ENCODE measurements at places on chromosomes 12 and 14.

DNA sequence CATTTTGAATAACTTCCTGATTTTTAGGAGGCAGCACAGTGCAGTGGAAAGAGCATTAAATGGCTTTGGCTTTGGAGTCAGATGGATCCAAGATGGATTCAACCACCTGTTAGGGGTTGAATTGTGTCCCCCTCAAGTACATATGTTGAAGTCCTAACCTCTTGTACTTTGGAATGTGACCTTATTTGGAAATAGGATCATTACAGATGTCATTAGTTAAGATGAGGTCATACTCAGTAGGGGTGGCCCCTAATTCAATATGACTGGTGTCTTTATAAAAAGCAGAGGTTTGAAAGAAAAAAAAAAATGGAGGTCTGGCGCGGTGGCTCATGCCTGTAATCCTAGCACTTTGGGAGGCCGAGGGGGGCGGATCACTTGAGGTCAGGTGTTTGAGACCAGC lies 18.8 kb downstream of the ATP5MC2 start:
- H3K27ac ChIP-seq = no peak overlapping the region
- no peaks in the 10 kb centered on the region for H3K27me3 ChIP-seq
- H3K4me3 ChIP-seq = no peak overlapping the region
- peaks cover 10% of the 10 kb centered on the region for H3K4me1 ChIP-seq

DNA sequence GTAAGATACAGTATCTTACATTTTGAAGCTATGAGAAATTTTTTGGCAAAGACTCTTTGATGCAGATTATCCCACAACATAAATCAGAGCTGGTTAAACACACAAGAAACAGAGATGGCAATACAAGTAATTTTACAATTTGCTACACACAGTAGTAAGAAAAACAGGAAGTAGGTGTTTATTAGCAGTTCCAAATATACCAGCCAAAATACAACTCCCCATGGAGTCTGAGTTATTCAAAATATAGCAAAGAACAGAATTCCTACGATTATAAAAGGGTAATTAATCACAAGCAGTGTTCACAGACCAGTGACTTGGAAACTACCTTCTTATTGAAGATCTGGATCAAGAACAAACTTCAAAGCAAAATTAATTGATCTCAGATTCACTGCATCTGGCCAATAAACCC lies 83.9 kb downstream of the BMP4 start:
- H3K4me3 ChIP-seq = no peak overlapping the region
- no peaks in the 10 kb centered on the region for H3K36me3 ChIP-seq
- no peaks in the 10 kb centered on the region for H3K4me1 ChIP-seq
- no peak for DNase-seq

DNA sequence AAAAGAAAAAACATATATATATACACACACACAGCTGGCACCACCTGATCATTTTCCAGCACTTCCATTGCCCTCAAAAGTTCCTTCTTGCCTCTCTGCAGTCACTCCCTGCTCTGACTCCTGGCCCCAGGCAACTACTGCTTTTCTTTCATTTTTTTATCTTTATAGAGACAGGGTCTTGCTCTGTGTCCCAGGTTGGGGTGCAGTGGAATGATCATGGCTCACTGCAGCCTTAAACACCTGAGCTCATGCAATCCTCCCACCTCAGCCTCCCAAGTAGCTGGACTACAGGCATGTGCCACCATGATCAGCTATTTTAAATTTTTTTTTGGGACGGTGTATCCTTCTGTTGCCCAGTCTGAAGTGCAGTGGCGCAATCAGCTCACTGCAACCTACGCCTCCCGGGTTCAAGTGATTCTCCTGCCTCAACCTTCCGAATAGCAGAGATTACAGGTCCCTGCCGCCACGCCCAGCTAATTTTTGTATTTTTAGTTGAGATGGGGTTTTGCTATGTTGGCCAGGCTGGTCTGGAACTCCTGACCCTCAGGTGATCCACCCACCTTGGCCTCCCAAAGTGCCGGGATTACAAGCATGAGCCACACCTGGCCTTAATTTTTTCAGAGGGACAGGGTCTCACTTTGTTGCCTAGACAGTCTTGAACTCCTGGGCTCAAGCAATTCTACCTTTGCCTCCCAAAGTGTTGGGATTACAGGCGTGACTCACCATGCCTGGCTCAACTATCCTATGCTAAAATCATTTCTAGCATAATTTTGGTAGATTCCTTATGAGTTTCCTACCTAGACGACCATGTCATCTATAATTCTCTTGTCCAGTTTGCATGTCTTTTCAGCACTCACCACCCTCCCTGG lies 7.8 kb downstream of the HSP90AA1 start:
- H3K4me3 ChIP-seq = no peak overlapping the region
- H3K27me3 ChIP-seq = no peaks in the 10 kb centered on the region
- H3K36me3 ChIP-seq = peaks cover 61% of the 10 kb centered on the region
- no peak overlapping the region for H3K27ac ChIP-seq
- no peak for DNase-seq

- no peaks in the 10 kb centered on the region for H3K4me1 ChIP-seq
- no peak overlapping the region for H3K27ac ChIP-seq
- no peaks in the 10 kb centered on the region for H3K27me3 ChIP-seq
- no peak for DNase-seq
Observed at GRCh38 chr12:130127532-130127911, 34.7 kb upstream of the FZD10 start.

GRCh38 chr14:51276605-51277004 lies 36.6 kb downstream of the TMX1 start:
- no peaks in the 10 kb centered on the region for H3K27me3 ChIP-seq
- no peak for DNase-seq
- H3K27ac ChIP-seq = no peak overlapping the region

DNA sequence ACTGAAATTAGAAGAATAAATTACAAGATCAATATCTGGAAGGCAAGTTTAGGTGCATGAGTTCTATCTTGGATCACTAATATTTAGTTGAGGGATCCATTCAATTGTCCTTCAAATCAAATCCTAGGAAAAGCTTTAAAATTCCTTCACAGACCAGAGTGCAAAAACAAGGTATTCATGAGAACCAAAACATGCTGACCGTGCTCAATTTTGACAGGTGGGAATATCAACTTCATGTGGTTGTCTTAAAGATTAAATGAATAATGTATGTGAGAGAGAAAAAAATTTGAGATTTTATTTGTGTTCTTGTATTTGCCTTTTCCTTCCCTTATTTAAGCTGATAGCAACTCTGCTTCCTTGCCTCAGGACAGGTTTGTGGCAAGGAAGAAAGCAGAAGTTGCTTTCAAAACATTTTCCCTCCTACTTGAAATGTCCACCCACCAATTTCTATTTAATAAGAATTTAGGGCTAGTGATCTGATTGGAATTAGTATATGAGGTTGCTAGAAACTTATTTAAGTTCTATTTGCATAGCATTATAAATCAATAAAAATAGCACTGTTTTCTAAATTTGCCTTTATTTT lies 4.9 kb upstream of the PPP1R12A start:
- DNase-seq = no peak
- no peak overlapping the region for H3K4me3 ChIP-seq
- no peak overlapping the region for H3K27ac ChIP-seq
- no peaks in the 10 kb centered on the region for H3K36me3 ChIP-seq
- H3K4me1 ChIP-seq = no peaks in the 10 kb centered on the region
- H3K27me3 ChIP-seq = no peaks in the 10 kb centered on the region

DNA sequence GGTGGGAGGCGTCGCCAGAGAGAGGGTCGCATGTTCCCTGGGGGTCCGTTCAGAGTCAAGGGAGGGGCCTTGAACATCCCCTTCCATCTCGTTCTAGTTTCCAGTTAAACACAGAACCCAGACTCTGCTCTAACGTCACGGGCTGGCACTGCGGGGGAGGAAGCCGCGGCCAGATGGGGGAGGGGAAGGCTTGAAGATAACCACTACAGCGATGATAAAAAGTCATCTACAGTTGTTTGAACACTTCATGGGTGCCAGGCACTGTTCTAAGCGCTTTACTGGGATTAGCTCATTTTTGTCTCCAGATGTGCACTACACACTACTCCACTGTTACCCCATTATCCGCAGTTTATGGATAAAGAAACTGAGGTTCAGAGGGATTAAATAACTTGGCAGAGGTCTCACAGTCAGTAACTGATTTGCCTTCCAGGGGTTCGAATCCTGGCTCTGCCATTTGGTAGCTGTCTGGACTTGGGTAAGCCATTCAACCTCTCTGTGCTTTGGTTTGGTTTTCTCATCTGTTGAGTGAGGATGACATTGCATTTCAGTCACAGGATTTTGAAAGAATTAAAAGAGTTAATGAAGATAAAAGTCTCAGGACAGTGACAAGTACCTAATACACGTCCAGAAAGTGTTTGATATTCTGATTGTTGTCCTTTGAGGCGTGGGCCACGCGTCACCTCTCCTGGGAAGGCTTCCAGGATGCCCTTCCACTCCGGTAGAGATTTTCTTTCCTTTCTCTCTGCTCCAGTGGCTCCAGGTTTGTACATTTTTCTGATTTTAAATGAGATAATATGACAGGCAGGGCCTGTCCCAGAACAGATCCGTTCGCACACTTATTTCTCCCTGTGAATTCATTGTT lies 798 bp upstream of the RASAL1 start:
- no peaks in the 10 kb centered on the region for H3K27me3 ChIP-seq
- DNase-seq = no peak
- H3K4me3 ChIP-seq = no peak overlapping the region
- no peaks in the 10 kb centered on the region for H3K36me3 ChIP-seq
- H3K4me1 ChIP-seq = peaks cover 14% of the 10 kb centered on the region
- no peak overlapping the region for H3K27ac ChIP-seq

- no peak for DNase-seq
- H3K4me3 ChIP-seq = no peak overlapping the region
- H3K36me3 ChIP-seq = no peaks in the 10 kb centered on the region
- H3K4me1 ChIP-seq = no peaks in the 10 kb centered on the region
- H3K27ac ChIP-seq = no peak overlapping the region
Observed at GRCh38 chr12:107929436-107929835, 154.9 kb downstream of the ASCL4 start.

- DNase-seq = peak; percentile 96
- no peak overlapping the region for H3K27ac ChIP-seq
- no peaks in the 10 kb centered on the region for H3K36me3 ChIP-seq
- H3K27me3 ChIP-seq = peaks cover 3% of the 10 kb centered on the region
- peak overlapping the region; percentile 33 for H3K4me3 ChIP-seq
Observed at GRCh38 chr12:107903341-107904061, 129.0 kb downstream of the ASCL4 start.

- H3K27me3 ChIP-seq = no peaks in the 10 kb centered on the region
- H3K27ac ChIP-seq = no peak overlapping the region
- no peak for DNase-seq
Observed at GRCh38 chr14:58697930-58698642, 60.3 kb downstream of the DACT1 start.

DNA sequence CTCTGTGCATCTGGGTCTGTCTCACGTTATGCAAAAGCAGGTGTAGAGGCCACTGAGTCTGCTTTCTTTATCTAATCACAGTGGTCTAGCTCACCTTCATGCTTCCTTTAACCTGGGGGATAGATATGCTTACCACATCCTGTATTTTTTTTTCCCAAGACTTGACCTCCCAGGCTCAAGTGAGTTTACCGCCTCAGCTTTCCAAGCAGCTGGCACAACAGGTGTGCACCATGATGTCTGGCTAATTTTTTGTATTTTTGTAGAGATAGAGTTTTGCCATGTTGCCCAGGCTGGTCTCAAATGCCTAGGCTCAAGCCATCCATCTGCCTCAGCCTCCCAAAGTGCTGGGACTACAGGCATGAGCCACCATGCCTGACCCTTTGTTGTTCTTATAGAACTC lies 236.0 kb downstream of the ATP23 start:
- no peak overlapping the region for H3K27ac ChIP-seq
- no peak for DNase-seq
- H3K27me3 ChIP-seq = no peaks in the 10 kb centered on the region
- no peak overlapping the region for H3K4me3 ChIP-seq

DNA sequence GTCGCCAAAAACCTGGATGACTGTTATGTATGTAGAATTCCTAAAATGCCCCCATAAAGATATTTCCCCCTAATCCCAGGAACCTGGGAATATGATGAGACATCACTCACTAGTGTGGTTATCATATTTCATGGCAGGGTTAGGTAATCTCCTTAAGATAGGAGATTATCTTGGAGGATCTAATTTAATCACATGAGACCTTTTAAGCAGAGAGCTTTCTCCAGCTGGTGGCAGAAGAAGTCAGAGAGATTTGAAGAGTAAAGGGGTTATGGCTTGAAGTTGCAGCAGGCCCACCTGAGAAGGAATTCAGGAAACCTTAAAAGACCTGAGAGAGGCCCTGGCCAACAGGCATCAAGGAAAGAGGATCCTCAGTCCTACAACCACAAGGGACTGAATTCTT lies 53.6 kb downstream of the DYRK2 start:
- no peak overlapping the region for H3K27ac ChIP-seq
- no peaks in the 10 kb centered on the region for H3K4me1 ChIP-seq
- no peak for DNase-seq
- H3K27me3 ChIP-seq = no peaks in the 10 kb centered on the region

DNA sequence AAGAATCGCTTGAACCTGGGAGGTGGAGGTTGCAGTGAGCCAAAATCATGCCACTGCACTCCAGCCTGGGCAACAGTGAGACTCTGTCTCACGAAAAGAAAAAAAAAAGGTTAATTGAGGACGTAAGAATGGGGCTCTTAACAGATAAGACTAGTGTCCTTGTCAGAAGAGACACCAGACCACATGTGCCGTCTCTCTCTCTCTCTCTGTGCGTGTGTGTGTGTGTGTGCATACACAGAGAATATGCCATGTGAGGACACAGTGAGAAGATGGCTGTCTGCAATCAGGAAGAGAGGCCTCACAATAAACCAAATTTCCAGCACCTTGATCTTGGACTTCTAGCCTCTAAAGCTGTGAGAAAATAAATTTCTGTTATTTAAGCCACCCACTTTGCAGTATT lies 11.7 kb upstream of the ERC1 start:
- no peak overlapping the region for H3K27ac ChIP-seq
- no peaks in the 10 kb centered on the region for H3K36me3 ChIP-seq
- no peaks in the 10 kb centered on the region for H3K27me3 ChIP-seq

GRCh38 chr14:69610874-69611171 lies 573 bp upstream of the SUSD6 start:
- DNase-seq = no peak
- H3K27me3 ChIP-seq = no peaks in the 10 kb centered on the region
- H3K4me1 ChIP-seq = peaks cover 46% of the 10 kb centered on the region
- H3K27ac ChIP-seq = peak overlapping the region; percentile 99
- no peaks in the 10 kb centered on the region for H3K36me3 ChIP-seq

DNA sequence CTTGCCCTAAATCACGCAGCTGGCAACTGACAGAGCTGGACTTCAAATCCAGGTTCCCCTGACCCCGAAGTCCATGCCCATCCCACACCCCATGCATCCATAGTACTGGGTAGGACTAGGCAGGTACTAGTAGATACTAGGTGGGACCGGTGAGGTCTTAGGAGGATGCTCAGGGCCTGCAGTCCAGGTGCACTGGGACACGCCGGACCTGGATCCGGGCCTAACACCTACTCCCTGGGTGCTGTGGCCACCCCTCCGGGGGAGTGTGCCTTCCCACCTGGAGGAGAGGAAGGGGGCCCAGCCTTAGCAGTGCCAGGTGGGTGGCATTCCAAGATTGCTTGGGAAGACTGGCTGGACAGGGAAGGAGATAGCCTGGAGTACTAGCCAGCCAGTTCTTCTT lies 64.8 kb downstream of the CACNA1C start:
- no peaks in the 10 kb centered on the region for H3K36me3 ChIP-seq

- no peak overlapping the region for H3K27ac ChIP-seq
- no peak for DNase-seq
- no peaks in the 10 kb centered on the region for H3K36me3 ChIP-seq
- H3K4me3 ChIP-seq = no peak overlapping the region
Observed at GRCh38 chr12:57614178-57614947, 3.1 kb downstream of the ARHGEF25 start.

Measured in upper lobe of left lung (tissue), 6 donors.